Body of pancreas (tissue), 4 donors: ENCODE measurements at places on chromosomes 12 and 14. TPM values are rescaled to one million over a fixed set of nuclear protein-coding genes. Genes with fewer than 3 reads are reported as not detected.

The PRH1 gene
- 106 TPM for total RNA-seq

The WSCD2 gene
- total RNA-seq = 1.3 TPM

The RNASE1 gene
- total RNA-seq = 316 TPM

The SPX gene
- 18.5 TPM for total RNA-seq

The SLC6A13 gene
- total RNA-seq = not detected

The PXMP2 gene
- 39.7 TPM for total RNA-seq

The VWF gene
- 76.1 TPM for total RNA-seq

The PRB2 gene
- total RNA-seq = not detected

The SLCO1B1 gene
- not detected for total RNA-seq

The NTF3 gene
- not detected for total RNA-seq
